ENCODE measurements at places on chromosomes 16 and 17.

DNA sequence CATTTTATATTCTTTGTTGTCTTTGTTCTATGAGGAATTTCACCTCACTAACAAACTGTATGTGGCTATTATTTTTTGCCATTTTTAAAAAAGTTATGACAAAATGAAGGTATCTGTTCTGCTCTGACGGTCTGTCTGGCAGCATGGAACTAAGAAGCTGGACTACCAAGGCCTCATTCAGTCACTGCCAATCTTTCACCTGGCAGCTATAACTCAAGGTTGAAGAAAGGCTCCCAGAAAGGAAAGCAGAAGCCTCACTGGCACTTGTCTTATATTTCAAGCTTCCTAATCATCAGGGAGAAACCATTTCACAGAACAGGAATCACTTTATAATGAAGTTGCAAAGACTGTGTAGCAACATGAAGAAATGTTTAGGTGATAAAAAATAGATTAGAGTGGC lies 18.7 kb upstream of the SLC6A4 start:
- no peak for DNase-seq

DNA sequence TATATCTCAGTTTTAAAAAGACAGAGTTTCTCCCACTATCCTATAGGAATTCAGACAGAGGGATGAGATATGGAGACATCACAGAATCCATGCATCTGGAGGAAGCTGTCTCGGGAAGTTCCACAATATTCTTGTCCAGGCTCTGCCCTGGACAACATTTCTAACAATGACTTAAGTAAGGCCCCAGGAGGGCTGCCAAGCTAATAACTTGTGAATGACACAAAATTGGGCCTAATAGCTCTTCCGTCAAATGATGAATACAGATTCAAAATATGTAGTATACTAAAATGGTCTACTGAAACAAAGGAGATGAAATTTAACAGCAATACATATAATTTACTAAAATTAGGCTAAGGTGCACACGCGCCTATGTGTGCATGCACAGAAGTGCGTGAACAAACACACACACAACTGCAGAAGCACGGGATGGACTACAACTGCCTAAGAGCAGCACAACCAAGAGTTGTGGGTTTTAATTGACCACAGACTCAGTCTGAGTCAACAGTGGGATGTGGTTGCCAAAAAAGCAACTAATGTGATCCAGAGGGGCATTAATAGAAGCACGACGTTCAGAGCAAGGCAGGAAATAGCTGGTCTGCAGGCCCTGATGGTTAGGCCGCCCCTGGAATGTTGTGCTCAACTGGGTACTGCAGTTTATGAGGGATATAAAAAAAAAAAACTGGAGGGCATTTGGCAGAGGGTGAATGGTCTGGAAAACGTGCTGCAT lies 26.3 kb upstream of the HS3ST2 start:
- peak; percentile 81 for DNase-seq

DNA sequence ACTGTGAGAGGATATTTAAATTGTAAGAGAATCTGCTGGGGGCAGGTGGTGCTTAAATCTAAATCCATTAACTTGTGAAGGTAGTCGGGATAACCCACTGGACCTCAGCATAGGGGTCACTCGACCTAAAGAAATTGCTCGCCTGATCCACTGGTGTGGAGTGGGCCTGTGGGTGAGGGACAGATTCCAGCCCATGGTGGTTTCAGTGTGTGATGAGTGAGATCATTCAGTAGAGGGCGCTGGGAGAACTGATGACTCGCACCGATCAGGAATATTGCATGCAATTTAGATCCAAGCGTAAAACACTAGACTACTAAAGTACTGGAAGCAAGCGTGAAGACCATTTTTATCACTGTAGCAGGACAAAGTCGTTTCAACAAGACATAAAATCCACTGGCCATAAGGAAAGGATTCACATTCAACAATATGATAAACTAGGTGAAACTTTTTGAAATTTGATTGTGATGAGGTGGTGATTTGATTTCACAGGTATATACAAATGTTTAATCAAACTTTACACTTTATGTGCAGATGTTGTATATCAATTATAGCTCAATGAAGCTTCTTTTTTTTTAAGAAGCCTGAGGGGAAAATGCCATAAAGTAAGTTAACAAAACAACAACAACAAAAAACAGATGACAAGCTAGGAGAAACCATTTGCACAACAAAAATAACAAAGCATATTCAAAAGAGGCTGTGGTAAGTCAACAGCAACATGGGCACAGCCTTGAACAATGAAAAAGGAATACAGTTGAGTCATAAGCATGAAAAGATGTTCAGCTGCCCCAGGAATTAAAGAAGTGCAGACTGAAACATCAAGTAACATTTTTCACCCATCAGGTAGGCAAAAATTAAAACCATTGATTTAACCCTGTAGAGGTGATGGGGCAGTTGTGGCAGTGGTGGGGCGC lies 7.5 kb upstream of the TMEM170A start:
- no peak for DNase-seq

DNA sequence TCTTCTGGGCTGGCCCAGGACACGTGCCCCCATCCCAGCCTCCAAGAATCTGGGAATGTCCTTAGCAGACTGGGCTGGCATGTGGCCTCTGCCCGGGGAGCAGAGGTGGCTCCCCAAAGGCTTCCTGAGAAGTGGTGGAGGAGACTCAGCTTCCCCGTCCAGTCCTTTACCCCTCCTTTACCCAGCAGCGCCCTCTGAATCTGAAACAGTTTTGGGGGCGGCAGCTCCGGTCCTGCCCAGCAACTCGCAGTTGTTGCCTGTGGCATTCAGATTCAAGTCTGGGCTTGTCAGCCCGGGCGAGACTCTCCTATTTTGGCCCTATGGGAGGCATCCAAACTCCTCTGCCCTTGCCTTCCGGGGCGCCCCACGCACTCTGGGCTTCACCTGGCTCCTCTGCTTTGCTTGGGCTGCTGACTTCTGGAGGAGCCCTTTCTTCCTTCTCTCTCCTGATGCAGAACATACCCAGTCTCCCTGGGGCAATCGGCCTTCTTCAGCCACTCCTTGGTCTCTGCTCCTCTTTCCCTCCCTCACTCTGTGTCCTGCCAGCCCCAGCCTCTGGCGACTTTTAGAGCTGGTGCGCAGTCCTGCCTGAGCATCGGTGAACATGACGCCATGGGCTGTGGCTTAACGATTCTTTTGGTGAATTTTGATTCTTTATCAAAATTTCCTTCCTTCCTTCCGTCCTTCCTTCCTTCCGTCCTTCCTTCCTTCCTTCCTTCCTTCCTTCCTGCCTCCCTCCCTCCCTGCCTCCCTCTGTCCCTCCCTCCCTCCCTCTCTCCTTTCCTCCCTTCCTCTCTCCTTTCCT lies 55.2 kb downstream of the CMIP start:
- no peak for DNase-seq

DNA sequence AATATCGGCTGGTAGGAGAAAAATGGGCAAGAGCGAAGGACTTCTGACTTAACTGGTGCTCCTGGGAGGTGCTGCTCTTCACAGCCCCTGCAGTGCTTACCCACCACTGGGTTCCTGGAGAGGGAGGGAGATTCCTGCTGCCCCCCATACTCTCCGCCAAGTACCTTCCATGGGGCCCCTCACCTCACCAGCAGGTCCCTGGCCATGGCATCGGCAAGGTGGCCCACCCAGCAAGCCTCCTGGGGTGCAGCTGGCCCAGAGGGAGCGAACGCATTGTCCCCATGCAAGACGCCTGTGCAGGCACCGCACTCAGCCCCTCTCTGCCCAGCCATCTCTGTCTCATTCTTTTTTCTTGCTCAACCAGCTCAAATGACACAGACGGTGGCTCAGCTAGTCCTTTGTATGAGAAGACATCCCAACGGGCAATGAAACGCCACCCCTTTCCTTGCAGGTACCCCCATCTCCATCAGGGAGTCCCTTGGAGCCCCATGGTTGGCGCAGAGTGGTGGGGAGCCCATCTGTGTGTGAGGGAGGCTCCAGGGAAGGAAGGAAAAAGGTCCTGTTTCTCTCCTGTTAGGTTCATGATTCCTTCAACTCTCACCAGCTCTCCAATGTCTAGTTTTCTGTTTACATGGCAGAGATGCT lies 9.6 kb upstream of the ALDH3A1 start:
- no peak for DNase-seq

DNA sequence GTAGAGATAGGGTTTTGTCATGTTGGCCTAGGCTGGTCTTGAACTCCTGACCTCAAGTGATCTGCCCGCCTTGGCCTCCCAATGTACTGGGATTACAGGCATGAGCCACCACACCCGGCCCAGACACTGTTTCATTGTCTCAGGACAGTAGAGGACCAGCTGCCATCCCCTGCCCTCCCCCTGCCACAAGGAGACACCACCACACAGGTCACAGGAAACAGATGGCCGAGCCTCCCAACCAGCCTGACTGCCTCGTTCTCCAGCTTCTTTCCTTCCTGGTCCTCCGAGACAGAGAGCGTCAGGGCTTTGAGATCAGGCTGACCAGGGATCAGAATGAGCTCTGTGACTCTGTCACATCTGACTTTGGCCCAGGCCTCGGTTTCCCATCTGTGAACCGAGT lies 20.8 kb upstream of the RNPS1 start:
- DNase-seq, result no peak

- no peak for DNase-seq
Measured at GRCh38 chr17:66950886-66951604, 13.5 kb upstream of the CACNG4 start.

GRCh38 chr16:50960517-50961202 lies 190.4 kb downstream of the SALL1 start:
- DNase-seq, result no peak

DNA sequence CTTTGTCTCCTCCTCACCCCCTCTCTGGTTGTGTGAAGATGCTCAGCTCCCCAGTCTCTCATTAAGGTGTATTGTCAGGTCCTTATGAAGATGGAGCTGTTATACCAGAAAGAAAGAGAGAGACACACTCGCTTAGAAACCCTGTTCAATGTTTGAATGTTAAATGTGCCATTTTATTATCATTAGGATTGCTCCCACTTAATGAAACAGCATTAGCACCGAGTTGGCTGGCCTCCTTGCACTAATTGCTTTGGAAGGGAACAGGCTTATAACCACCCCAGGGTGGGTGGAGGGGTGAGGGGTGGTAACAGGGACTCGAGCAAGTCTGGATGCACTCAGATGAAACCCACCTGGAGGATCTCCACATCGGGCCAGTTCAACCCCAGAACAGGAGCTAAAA lies 14.4 kb downstream of the PIPOX start:
- no peak for DNase-seq

GRCh38 chr17:79621151-79621943 lies 10.5 kb upstream of the RBFOX3 start:
- DNase-seq, result no peak

DNA sequence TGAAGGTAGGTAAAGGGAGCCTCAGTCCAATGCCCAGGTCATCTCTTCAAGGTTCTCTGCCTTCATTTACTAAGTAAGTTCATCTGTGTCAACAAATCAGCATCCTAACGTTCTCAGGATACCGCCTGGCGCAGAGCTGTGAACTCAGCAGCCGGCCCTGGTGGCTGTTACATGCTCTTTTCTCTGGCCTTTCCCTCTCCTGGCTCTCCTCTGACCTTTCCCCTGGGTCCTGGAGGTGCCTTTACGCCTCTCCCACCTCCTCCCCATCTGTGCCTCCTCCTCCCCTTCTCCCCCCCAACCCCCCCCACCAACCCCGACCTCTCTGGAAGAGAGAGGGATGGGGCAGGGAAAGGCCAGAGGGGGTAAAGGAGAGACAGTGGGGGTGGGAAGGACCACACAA lies 19.5 kb downstream of the COTL1 start:
- DNase-seq, result no peak

GRCh38 chr17:76532072-76532651 lies 5.3 kb downstream of the CYGB start:
- no peak for DNase-seq

DNA sequence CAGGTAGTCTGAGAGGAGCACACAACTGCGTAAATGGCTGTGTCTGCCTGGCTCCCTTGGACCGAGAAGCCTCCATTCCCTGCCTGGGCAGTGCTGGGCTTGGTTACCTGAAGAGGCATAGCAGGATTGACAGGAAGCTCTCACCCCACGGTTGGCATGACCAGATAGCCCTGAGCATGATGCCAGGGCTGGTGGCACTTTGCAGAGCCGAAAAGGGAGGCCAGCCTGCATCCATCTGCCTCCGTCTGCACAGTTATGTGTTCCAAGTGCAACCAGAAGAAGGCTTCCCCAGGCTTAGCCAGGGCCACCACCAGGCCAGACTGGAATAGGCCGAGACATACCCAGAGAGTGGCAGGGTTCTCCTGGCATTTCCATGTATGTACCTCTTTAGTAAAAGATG lies 36.6 kb downstream of the GNAO1 start:
- no peak for DNase-seq

- no peak for DNase-seq
Measured at GRCh38 chr16:15398618-15399316, 3.2 kb downstream of the MPV17L start.

- DNase-seq, result no peak
Measured at GRCh38 chr16:49488740-49489525, 115.3 kb downstream of the C16orf78 start.

- DNase-seq, result no peak
Measured at GRCh38 chr17:50475362-50475761, 3.3 kb upstream of the RSAD1 start.

- no peak for DNase-seq
Measured at GRCh38 chr16:47990676-47991075, 165.1 kb downstream of the ABCC12 start.

DNA sequence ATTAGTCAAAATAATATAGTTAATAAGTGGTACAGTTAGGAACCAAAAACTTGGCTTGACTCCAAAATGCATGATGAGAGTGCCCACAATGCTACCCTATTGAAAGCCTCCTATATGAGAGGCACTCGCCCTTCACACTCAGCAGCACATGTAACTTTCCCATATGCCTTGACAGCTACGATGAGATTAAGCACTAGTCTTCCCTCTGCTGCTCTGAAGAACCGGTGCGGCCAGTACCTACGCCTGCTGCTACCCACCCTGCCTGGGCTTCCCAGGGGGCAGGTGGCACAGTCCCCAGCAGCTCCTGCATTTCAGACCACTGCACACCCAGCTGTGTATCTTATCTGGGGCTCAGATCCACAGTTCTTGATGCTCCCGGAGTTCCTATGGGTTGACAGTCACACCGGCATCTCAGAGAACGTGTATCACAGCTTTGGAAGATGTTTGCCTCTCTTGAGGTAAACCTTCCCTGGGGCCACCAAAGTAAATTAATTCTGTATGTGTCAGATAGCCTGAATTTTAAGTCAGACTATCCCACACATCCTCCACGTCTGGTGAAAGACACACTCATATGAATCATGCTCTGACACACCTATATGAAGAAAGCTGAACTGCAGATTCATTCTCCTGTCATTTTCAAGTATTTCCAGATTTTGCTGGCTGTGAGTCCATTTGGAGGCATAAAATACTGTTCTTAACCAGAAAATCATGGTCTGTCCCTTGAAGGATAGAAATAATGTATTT lies 77.8 kb downstream of the MYH10 start:
- peak; percentile 7 for DNase-seq

GRCh38 chr16:83926726-83927397 lies 26.2 kb upstream of the OSGIN1 start:
- peak; percentile 15 for DNase-seq
